Cardiac muscle cell (in vitro differentiated cells and primary cell): ENCODE measurements at places on chromosomes 2 and 18. TPM values are rescaled to one million over a fixed set of nuclear protein-coding genes. Genes with fewer than 3 reads are reported as not detected.
A peak's percentile ranks its signal among the peaks of the same experiment; 100 is the strongest.

DNA sequence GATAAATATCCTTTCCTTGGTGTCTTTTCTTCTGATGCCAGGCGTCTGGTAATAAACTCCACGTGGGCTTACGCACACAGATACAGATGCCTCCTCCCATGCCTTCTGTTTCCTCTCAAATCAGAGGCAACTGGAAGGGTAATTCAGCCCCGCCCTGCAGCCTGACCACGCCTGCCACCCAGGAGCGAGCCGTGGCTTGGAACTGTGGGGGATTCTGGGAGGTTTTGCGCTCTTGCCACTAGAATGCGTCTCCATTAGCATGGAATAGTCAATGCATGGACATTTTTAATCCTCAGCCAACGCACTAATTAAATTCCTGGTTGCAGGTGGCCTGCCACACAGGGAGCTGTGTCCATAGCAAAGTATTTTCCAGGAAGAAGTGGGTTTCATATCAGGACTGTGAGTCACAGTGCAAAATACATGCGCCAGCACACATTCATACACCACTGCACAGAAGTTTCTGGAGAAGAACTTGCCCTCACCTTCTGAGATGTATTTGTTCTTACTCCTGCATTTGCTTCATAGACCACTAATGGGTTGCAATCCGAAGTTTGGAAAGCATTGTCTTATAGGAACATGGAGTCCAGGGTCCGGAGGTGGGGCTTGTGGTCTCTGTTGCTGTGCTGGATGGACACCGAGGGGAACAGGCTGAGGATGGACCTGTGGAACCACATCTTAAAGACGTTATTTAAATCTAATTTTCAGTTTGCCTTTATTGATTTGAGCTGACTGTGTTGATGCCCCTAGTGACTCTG lies 151.4 kb downstream of the LDLRAD4 start:
- no peaks in the 10 kb centered on the region for H3K27me3 ChIP-seq
- H3K27ac ChIP-seq: no peak overlapping the region
- no peaks in the 10 kb centered on the region for H3K36me3 ChIP-seq

DCTN1 gene
- 130 and 156 TPM in 2 replicates for total RNA-seq

- H3K27me3 ChIP-seq: no peaks in the 10 kb centered on the region
- no peak overlapping the region for H3K4me3 ChIP-seq
- H3K36me3 ChIP-seq: no peaks in the 10 kb centered on the region
- no peak overlapping the region for H3K27ac ChIP-seq
Observed at GRCh38 chr18:2515171-2515787, 56.0 kb downstream of the METTL4 start.

CDH2 gene
- total RNA-seq: 205 and 267 TPM in 2 replicates

GRCh38 chr2:55986700-55987440 lies 63.3 kb upstream of the EFEMP1 start:
- peaks cover 5% of the 10 kb centered on the region for H3K27me3 ChIP-seq
- no peaks in the 10 kb centered on the region for H3K36me3 ChIP-seq
- no peak for DNase-seq
- no peaks in the 10 kb centered on the region for H3K4me1 ChIP-seq

ZSWIM2 gene
- total RNA-seq: not detected in 2 replicates

DNA sequence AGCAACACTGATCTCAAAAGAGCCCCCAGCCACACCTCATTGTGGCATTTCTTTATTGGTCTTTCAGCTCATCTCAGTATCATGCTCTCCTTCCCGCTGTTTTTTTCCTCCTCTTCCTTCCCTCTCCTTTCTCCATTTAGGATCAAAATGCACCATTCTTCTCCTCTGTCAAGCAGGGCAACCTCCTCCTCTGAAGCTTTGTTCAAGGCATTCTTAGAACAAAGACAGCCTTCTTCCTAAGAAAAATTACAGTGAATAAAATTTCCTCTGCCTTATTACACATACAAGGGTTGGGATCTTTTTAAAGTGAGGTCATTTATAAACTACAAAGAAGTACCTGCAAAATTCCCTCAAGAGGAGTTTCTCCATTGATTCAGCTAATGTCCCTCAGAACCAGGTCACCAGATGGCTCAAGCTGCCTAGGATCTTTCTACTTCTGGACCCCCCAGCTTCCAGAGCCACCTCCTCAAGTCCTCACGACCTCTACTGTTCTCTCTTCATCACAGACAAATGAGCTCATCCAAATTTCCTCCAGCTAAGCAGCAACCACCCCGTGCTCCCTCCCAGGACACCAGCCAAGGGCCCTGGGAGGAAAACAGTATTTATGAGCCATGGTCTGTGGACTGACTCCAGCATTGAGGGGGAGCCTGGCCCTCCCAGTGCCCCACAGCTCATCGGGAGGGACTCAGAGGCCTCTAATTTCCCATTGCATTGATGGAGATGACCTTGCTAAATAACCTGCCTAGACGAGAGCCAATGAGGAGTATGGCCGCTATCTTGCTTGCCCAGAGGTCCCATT lies 18.0 kb downstream of the SFXN5 start:
- no peaks in the 10 kb centered on the region for H3K36me3 ChIP-seq
- H3K4me1 ChIP-seq: no peaks in the 10 kb centered on the region
- no peaks in the 10 kb centered on the region for H3K27me3 ChIP-seq
- no peak for DNase-seq

MFSD6 gene
- 0.63 and 1.5 TPM in 2 replicates for total RNA-seq

DNA sequence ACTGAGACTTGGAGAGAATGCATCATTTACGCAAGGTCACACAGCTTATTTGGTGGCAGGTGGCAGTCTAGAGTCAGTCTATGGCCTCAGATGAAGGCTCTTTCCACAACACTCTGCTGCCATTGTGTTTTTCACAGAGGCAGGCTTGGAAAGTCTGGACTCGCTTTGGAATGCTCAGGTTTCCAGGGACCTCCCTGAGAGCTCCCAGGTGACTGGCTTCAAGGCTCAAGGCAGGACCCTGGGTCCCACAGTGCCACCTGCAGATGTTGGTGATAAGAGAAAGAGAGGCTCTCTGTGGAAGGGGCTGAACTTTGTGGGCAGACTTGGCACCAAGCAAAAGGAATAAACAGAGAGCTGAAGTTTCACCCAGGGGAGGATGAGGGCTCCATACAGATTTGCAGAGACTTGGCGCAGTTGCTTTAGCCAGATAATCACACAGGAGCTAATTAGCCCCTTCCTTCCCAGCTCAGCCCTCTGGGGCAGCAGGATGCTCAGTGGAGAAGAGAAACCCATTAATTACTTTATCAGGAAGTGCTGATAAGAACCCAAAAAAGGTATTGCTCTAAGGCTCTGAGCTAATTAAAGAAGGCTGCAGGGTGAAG lies 103.5 kb downstream of the LBH start:
- H3K27me3 ChIP-seq: no peaks in the 10 kb centered on the region
- no peaks in the 10 kb centered on the region for H3K36me3 ChIP-seq
- DNase-seq: peak; percentile 36
- no peak overlapping the region for H3K4me3 ChIP-seq
- peaks cover 23% of the 10 kb centered on the region for H3K4me1 ChIP-seq
- peak overlapping the region; percentile 22 for H3K27ac ChIP-seq

GRCh38 chr18:80042785-80043184 lies 8.6 kb downstream of the RBFA start:
- no peaks in the 10 kb centered on the region for H3K4me1 ChIP-seq
- no peak overlapping the region for H3K4me3 ChIP-seq
- no peaks in the 10 kb centered on the region for H3K27me3 ChIP-seq

- H3K27me3 ChIP-seq: no peaks in the 10 kb centered on the region
- DNase-seq: no peak
- no peak overlapping the region for H3K4me3 ChIP-seq
Observed at GRCh38 chr2:204364860-204365535, 180.3 kb upstream of the PARD3B start.

GRCh38 chr2:241030883-241031282 lies 32.5 kb downstream of the SNED1 start:
- no peak for DNase-seq
- H3K4me3 ChIP-seq: no peak overlapping the region
- H3K27me3 ChIP-seq: peaks cover 13% of the 10 kb centered on the region
- no peaks in the 10 kb centered on the region for H3K4me1 ChIP-seq

GRCh38 chr2:63692002-63692606 lies 103.3 kb downstream of the MDH1 start:
- H3K4me1 ChIP-seq: no peaks in the 10 kb centered on the region
- DNase-seq: peak; percentile 67
- no peaks in the 10 kb centered on the region for H3K27me3 ChIP-seq
